ENCODE measurements at places on chromosomes 7 and 10. TPM values are rescaled to one million over a fixed set of nuclear protein-coding genes. Genes with fewer than 3 reads are reported as not detected.

DNA sequence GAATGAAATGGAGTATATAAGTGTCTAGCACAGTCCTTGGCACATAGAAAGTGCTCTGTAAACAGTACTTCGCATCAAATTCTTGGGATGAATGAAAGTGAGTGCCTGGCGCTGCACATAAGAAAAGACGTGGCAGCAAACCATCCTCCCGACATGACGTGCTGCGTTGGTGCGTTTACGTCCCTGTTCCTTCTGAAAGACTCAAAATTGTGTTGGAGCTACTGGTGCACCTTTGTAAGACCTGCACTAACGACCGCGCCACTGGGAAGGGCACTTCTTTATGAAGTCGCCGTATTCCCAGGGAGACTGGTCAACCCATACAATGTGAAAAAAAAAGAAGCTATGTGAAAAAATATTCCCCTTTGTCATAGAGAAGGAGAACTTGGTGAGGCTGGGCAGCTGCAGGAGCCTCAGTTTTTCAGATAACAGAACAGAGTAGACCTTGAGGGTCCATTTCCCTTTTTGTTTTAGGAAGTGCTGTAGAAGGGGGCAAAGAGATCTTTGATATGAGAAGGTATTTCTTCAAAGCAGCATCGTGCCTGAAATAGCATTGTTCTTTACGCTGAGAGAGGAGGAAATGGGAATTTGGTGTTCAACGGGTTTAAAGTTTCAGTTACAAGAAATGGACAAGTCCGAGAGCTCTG lies 91.7 kb downstream of the PTPRE start:
- no peak for DNase-seq

DNA sequence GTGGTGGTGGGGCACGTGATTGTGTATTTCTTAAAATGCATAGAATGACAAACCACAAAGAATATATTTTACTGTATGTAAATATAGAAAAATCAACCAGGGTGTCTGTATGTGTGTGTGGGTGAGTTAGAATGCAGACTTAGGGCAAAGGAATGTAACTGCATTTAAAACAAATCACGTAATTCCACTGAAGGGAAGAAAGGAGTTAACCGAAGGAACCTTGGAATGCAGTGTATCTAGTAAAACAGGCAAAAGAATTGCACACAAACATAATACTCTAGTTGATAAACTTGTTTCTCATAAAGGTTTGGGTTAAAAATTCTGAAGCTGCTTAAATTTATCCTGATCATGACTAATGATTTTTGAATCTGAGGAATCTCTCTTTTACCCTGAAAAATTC lies 134.9 kb downstream of the ADRA2A start:
- peak; percentile 17 for DNase-seq

- peak; percentile 51 for DNase-seq
Measured at GRCh38 chr10:30581779-30582380, 47.7 kb downstream of the LYZL2 start.

- DNase-seq: peak; percentile 89
Measured at GRCh38 chr7:123154231-123154860, 45.4 kb downstream of the SLC13A1 start.

- DNase-seq: peak; percentile 52
Measured at GRCh38 chr10:86440874-86441843, 74.6 kb upstream of the GRID1 start.

GRCh38 chr10:69644658-69645295 lies 14.7 kb downstream of the FAM241B start:
- peak; percentile 83 for DNase-seq

- peak; percentile 66 for DNase-seq
Measured at GRCh38 chr7:142587578-142588191, 161.6 kb upstream of the PRSS1 start.

GRCh38 chr10:110898391-110898790 lies 20.6 kb downstream of the BBIP1 start:
- DNase-seq: no peak

DNA sequence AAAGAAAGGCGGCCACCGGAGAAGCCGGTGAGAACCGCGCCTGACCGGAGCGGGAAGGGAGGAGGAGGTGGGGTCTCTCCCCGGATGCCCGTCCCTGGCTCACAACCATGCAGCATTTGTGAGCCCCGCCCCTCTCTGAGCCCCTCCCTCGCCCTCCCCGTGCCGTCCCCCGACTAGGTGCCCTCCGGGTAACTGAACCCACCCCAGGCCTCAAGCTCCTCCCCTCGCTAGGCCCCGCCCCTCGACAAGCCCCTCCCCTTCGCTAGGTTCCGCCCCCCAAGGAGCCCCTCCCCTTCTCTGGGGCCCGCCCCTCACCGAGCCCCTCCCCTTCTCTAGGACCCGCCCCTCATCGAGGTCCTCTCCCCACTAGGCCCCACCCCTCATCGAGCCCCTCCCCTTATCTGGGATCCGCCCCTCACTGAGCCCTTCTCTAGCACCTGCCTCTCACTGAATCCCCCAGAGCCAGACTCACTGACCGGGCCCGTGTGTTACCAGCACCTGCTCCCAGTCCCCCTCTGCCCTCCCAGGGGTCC lies 42.2 kb upstream of the HSPB1 start:
- DNase-seq: peak; percentile 62

- DNase-seq: no peak
Measured at GRCh38 chr7:25947669-25948516, 204.1 kb upstream of the NFE2L3 start.

GRCh38 chr7:156669035-156669828 lies 28.7 kb downstream of the RNF32 start:
- DNase-seq: no peak

DNA sequence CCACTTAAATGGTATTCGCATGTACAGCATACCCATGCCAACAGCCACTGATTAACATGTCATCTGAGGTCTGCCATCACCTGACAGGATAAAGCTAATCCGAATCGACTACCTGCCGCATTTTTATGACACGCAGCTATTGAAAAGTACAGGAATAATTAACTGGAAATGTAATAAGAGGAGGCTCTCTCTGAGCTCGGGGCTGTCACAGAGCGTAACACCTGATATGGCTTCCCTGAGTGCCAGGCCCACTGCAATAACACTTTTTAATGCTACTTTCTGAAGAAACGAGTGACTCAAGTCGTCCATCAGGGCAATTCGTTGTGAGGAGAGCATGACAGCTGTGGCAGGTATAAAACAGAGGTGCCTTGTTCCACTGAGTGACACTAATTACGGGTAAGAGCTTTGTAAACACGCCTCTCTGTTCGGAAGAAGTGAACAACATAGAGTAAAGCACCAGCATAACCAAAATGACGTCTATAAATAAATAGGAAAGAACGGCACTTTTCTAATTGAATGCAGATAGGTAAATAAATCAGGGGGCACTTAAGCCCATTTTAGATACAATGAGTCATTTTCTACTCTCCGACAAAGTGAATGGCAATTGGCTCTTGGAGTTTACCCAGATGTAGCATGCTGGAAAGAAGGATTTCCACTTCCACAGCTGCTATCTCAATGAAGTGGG lies 56.5 kb upstream of the CREB5 start:
- DNase-seq: peak; percentile 35

CYP3A5 gene
- 345 TPM for total RNA-seq

TMEM176B gene
- 200 TPM for total RNA-seq

TMEM213 gene
- total RNA-seq: 0.03 TPM

ACTL6B gene
- total RNA-seq: not detected
